ENCODE measurements at places on chromosomes 5 and 9.

GRCh38 chr5:30505014-30505886 lies 688.2 kb upstream of the CDH6 start:
- DNase-seq, result no peak

GRCh38 chr5:97094579-97095317 lies 47.7 kb downstream of the LIX1 start:
- DNase-seq, result no peak

DNA sequence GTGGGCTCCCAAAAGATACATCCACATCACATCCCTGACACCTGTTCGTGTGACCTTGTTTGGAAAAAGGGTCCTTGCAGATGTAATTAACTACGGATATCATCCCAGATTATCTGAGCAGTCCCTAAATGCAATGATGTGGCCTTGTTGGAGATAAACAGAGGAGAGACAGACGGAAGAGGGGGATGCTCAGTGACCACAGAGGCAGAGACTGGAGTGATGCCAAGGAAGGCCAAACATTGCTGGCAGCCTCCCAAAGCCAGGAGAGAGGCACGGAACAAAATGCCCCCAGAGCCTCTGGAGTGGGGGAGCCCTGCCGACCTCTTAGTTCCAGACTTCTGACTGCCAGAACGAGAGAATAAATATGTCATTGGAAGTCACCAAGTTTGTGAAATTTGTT lies 15.0 kb upstream of the VAV2 start:
- DNase-seq, result no peak

GRCh38 chr5:147167529-147167928 lies 67.3 kb upstream of the STK32A start:
- DNase-seq, result no peak

- no peak for DNase-seq
These were observed 51.3 kb upstream of the FREM1 start for GRCh38 chr9:14961372-14962068.

DNA sequence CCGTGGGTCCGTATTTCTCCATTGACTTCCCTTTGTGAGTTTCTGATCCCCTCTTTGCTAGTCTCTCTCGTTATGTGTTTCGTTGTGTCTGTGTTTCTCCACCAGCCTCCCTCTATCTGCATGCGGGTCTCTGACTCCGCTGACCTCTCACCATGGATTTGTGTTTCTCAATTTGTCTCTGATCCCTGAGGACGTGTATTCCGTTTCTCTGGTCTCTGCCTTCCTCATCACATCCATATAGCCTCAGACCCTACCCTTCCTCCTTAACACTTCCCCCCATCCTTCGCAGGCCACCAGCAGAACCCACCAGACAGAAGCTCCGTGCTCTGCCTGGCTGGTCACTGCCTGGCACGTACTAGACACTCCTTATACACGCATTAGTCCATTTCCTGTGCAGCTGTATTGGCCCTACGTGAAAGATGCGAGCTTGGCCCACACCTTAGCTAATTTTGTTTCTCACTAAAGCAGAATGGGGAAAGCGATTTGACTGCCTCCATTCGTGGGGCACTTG lies 631 bp downstream of the B4GALT7 start:
- DNase-seq, result no peak

DNA sequence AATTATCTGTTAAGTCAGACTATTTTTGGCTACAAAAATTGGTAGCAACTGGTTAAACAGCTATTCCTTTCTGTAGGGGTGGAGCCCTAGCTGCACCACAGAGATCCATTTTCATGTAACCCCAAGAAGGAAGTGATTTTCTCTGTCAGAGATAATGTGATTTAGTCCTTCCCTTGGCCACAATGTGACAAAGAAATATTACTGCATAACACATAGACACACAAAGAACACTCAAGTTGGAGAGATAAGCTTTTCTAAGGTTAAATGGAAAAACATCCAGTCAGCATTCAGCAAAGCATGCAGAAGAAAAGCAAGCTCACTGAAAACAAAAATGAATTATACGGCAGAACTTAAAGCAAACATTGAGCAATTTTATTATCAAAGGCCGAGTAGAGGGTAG lies 227.8 kb upstream of the CDH9 start:
- no peak for DNase-seq

- no peak for DNase-seq
These were observed 66.1 kb downstream of the KIF4B start for GRCh38 chr5:155079698-155080097.

GRCh38 chr5:82815871-82816270 lies 261.3 kb downstream of the TMEM167A start:
- DNase-seq, result no peak

DNA sequence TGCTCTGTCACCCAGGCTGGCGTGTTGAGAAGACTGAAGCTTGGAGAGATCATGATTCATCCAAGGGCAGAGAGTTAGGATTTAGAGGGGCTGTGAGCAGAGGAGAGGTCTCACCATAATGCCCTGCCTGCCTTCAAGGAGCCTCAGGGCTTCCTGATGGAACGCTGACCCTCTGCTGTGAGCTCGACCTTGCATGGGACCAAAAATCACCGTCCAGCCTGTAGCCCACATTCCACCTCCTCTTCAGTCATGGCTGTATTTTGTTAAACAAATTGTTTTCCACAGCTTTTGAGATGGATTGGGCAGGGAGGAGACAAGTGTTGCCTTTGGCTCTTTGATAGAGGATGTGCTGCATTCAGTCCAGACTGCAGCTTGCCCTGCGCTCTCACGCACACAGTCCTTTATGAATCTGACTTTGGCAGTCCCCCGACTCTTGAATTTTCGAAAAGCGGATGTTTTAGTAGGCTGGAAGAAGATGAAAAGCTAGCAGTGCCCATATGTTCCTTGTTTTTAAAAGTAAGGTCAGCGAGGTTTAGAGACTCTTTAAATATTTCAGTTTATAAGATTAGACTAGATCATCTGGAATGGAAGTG lies 79.5 kb downstream of the MVB12B start:
- DNase-seq, result no peak

DNA sequence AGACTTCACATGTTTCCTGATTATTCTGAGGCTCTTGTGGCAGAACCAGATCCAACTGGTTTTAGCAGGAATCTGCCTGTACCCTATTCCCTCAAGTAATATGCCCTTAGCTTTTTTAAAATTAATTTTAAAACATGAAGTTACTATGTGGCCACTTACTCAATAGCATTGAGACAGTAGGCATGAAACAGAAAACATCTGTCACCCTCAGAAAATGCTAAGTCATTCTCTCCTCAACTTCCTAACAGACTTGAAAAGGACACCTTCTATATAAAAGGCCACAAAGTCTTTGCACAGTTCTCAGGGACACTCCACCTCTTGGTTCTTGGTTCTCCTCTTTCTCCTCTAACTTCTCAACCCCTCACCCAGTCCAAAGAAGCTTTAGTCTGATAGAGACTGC lies 277.8 kb downstream of the RAB3C start:
- no peak for DNase-seq

DNA sequence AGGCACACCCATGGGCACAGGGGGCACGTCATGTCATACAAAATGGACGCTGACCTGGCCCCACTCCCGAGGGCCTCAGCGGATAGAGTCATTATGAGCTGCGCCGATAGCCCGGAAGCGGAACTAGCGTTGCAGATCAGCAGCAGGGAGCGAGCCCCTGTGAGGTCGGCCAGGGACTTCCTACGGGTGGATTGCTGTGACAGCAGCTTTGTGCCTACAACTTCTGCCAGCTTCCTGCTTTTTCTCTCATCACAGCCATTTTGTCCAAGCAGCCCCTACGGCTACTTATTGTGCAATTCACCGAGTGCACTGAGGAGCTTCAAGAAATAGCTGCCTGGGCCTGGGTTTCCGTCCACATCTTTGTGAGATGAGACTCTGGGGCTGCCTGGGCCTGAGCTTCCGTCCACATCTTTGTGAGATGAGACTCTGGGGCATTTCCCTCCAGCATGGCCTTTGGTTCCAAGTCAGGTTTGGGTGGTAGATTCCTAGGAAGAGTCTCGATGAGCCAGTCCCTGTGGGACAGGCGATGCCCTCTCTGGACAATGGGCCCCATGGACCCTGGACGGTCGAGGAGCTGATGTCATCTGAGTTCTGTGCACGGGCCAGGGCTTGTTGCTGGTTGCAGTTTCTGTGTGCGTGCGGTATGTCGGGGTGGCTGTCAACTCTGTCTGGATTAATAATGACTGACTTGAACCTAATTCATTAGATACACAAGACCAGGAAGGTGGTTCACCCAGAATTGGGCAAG lies 67.0 kb upstream of the GNE start:
- no peak for DNase-seq

GRCh38 chr9:87237336-87237735 lies 260.3 kb upstream of the DAPK1 start:
- no peak for DNase-seq

DNA sequence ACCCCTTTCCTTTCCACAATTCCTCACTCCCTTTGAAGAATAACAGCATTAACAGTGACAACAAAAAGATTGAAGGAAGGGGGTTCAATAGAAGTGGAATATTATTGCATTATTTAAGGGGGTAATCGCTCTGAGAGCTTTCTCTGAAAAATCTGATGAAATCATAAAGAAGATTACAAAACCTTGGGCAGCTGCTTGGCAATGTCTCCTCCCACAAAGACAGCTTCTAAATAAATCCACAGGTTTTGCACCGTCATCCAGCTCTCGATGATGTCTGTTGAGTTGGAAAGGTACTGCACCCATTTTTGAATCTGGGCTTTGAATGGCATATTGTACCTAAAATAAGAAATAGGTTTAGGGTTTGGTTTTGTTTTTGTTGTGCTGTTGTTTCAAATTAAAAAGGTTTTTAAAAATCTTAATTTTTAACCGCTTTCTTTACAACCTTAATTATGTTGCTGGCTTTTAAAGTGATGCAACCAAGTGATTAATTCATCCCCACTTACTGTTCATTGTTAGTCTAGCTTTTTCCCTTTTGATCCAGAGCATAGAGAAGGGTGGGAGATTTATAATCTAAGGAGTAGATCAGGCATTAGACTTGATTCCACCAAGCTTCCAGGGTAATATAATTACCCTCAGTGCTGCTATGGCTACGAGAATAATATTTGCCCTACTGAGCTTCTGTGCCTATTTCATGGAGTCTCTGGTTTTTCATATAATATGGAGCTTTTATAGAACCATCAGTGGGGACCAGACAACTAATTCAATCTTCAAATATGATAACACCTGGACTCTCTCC lies 85.0 kb downstream of the DNAH5 start:
- DNase-seq, result no peak

DNA sequence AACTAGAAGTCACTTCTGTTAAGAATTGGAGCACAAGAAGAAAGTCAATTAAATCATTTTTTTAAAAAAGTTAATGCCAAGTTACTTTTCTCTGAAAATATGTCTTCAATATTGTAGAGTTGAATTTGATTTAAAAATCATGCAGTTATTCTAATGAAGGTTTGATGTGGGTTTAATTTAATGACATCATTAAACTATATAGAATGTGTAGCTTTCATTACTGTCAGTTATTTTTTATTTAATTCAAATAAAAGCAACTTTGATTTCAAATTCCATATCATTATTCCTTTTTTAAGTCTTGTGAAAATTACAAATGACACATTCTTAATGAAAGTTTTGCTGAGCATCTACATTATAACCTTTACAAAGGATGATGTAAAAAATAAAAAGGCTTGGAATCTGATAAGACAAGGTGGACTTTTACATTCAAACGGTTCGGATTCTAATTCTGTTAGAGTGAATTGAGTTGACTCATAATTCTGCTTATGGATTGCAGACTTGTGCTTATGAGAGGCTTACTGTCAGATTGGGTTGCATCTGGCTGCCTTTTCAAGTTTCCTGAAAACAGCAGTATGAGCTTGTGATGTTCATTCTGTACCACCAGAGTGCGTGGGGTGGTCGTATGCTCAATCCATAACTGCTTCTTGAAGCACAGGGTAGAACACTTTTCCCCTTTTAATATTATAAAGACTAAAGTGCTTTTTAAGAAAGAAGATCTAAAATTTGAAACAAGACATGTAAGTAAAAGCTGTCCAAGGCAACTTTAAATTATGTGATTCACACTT lies 253.0 kb upstream of the ARRDC3 start:
- DNase-seq, result no peak

GRCh38 chr9:80369641-80370040 lies 797.9 kb downstream of the TLE4 start:
- DNase-seq, result no peak

DNA sequence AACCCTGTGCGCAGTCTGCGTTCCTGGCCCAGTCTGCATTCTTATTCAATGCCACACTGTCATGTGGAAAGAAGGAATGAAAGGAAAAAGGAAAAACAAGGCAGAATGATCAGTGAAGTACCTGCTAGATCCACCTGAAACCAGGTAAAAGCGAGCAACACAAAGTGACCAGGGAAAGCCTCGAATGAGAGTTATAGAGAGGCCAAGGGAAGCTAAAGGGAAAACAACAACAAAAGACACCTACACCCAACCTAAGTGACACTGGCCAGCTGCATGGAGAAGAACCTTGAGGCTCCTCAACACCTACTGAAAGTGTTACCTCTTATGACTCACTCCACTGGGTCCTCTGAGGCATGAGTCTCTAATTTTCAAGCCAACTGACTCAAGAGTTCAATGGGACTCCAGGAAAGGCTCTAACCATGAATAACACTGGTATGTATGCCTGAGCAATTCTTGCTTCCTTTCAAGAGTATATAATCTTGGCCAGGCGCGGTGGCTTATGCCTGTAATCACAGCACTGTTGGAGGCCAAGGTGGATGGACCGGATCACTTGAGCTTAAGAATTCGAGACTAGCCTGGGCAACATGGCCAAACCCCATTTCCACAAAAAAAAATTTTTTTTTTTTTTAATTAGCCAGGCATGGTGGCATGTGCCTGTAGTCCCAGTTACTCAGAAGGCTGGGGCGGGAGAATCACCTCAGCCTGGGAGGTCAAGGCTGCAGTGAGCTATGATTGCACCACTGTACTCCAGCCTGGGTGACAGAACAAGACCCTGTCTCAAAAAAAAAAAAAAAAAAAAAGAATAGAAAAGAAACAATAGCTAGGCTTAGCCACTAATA lies 29.0 kb downstream of the MTMR12 start:
- no peak for DNase-seq

- DNase-seq, result no peak
These were observed 244.8 kb downstream of the GLIS3 start for GRCh38 chr9:4055032-4055431.

DNA sequence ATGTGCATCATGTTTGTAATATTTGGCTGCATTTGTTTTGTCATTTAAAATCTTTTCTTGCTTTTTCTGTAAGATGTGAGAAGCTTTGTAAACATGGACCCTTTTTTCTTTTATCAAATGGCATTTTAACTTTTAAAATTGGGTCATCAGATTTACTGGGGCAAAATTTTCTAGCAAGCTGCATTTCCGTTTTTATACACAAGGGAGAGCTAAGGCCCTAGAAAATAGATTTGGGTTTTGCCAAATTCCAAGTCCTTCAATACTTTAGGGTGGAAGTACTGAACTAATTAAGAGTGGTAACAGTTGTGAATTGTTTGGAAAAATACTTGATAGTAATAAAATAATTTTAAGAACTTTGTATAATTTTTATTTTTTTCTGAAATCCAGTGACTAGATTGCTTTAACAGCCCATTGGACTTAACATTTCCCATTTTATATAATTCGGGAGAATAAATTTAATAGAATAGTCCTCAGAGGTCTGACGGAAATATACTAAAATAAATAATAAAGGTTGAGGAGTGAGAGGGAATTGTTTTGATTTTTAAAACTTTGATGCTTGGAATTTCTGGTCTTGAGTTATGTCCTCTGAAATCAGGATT lies 117.4 kb downstream of the SMARCA2 start:
- DNase-seq, result no peak

All from activated naive CD4-positive, alpha-beta T cell (primary cell).